SK-N-SH (cell line): ENCODE measurements at places on chromosomes 1 and 21.

DNA sequence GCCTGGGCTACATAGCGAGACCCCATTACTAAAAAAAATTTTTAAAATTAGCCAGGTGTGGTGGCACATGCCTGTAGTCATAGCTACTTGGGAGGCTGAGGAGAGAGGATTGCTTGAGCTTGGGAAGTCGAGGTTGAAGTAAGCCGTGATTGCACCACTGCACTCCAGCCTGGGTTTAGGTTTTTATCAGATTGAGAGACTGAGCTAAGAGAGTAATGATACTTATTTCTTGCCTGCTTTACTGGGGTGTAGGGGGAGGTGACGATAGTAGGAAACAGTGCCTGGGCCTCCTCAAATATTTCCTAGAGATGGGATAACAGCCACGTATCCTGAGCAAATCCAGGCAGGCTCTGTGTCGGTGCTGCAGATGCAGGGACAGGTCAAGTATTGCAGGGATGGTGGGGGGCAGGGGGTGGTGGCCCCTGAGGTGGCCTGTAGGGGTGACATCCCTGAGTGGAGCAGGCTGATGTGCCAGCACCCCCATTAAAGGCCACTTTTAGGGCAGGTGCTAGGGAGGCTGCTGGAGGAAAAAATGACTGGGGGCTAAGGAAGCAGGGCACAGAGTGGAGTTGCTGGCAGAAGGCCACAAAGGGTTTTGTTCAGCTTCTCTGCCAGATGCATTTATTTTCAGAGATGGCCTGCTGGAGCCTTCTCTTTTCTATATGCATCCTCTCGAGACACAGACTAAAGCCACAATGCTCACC is 130.5 kb downstream of the RHOU start:
- peak; percentile 67 for DNase-seq

- no peak for DNase-seq
These were observed 3.9 kb upstream of the AJAP1 start for GRCh38 chr1:4650481-4650880.

GRCh38 chr1:109084563-109085517 is 5.7 kb upstream of the TMEM167B start:
- no peak for DNase-seq

DNA sequence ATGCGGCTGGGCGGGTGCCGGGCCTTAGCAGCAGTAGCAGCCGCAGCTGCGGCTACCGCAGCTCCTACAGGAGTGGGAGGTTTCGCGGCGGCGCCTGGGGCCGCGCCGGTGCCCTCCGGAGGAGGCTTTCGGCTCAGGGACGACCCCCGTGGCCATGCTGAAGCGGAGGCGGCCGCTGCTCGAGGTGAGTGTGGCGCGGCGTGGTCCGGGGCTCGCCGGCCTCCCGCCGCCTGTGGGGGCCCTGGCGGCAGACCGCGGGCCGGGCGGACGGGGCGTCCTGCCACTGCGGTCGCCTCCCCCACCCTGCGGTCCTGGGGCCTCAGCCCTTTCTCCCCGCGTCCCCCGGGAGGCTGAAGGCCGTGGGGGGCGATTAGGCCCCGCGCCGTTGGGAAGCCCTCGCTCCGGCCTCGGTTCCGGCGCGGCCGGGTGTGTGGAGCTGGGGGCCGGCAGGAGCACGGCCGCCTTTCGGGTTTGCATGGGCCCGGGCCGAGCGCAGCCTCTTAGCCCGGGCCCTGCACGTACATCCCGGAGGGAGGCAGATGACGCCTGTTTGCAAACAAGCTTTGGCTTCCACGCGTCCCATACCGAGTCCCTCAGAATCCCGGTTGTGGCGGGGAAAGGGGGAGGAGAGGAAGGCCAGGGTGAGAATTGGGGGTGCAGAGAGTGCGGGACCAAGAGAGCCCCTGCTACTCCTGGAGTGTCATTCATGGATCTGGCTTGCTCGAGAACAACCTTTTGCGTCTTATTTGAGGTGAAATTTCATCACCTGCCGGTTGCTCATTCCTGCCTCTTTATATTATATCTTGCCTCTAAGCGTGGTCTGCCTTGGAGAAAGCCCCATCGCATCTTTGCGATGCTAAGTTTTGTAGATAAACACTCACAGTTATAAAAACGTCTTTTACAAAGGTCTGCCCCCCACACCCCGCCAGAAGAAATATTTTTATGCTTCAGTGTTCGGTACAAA is 613 bp downstream of the ZFYVE9 start:
- DNase-seq, result peak; percentile 82

- DNase-seq, result no peak
These were observed 17.8 kb downstream of the BACE2 start for GRCh38 chr21:41185802-41186201.
